Eye (tissue), 1 donor: ENCODE measurements at places on chromosomes 16 and 17.

DNA sequence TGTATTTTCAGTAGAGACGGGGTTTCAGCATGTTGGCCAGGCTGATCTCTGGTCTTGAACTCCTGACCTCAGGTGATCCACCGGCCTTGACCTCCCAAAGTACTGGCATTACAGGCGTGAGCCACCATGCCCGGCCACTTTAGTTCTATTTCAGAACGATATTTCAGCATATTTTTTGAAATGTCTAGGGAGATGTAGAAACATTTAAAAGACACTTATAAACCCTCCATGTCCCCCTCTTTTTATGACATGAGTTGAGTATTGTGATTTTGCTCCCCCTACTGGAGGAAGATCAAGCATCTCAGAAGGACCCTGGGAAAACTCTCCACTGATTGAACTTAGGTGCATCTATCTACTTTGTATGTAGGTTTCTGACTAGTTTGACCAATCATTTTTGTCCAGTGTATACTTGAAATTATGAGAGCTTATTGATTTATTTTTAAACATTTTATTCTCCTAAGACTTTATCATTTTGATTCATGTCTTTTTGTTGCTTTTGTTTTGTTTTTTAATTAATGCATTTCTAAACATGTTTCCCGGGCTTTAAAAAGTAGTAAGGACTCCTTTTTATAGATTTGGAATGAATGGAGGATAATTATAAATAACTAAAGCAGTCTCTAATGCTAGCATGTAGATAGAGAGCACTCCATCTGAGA lies 105.1 kb downstream of the CHD9 start:
- peak; percentile 77 for DNase-seq

GRCh38 chr17:28725166-28725659 lies 820 bp downstream of the TLCD1 start:
- peak; percentile 60 for DNase-seq

- no peak for DNase-seq
Measured at GRCh38 chr16:30808146-30808545, 21.1 kb upstream of the ZNF629 start.

DNA sequence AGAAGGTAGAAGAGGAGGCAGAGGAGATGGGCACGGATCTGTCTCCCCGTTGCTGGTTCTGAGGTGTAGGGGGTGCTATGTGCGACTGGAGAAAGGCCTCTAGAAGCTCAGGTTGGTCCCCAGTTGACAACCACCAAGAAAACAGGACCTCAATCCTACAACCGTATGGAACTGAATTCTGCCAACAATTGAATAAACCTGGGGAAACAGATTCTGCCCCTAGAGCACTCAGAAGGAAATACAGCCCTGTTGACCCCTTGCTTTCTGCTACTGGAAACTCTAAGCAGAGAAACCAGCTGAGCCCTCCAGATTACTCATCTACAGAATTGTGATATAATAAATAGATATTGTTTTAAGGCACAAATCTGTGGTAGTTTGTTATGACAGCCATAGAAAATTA lies 313.0 kb upstream of the GOT2 start:
- no peak for DNase-seq

- no peak for DNase-seq
Measured at GRCh38 chr16:86078121-86078600, 179.2 kb downstream of the IRF8 start.

GRCh38 chr17:35736236-35736635 lies 4.8 kb downstream of the RASL10B start:
- DNase-seq = no peak

DNA sequence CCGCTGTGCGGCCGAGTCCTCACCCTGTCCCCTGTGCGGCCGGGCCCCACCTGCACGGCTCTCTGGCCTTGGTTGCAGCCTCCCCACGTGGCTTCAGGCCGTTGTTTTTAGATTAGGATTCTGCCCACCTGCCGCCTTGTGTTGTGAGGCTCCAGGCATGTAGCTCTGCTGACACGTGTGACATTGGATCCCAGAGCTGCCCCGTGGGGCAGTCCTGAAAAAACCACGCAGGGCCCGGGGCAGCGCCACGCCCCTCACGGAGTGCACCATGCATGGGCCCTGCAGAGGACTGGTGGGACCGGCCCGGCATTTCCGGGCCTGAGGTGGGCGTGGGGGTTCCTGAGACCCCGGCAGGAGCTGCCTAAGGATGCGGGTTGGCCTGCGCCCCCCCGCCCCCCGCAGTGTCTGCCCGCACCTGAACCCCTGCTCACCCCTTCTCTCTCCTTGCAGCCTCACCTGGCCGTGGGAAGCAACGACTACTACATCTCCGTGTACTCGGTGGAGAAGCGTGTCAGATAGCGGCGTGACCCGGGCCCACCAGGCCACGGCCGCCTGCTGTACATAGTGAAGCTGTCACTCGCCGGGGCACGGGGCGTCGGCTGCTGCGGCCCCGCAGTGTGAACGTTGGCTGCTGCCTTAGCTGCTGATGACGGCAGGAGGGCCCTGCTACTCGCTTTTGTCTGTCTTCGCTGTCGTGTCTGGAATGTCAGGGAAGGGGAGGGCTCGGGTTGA lies 27.7 kb upstream of the CHMP6 start:
- peak; percentile 68 for DNase-seq

GRCh38 chr17:72486806-72487205 lies 366.0 kb downstream of the SOX9 start:
- no peak for DNase-seq

GRCh38 chr17:49610883-49611584 lies 35.4 kb downstream of the NXPH3 start:
- DNase-seq = no peak

DNA sequence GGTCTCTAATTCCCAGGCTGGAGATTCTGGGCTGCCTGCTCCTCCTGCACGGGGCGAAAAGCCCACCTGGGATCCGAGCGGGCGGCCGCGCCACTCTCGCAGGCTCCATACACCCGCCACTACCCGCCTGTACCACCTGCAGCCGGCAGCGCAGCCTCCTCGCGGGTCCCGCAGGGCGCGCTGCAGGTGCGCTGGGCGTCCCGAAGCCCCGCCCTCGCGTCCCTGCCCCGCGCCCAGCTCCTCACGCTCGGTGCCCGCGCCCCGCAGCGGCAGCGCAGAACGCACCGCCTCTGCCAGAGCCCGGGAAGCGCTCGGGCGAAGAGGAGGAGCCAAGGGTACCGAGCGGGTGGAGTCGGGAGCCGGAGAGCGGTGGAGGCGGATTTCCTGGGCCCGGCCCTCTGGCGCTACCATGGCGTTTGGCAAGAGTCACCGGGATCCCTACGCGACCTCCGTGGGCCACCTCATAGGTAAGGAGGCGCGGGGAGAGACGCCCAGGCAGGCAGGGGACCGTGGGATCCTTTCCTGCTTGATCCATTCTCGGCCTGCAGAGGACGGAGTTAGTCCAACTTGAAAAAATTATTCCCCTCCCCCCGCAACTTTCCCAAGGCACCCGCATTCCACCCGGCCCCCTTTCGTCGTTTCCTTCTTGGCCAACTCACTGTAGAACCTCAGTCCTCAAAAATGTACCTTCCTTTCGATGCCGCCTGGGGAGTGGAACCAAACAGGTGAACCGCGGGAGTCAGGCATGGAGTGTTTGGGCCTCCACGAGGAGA lies at the start of gene TOM1L1:
Gene TOM1L1, plus strand, starts transcription at position 396 of the 773 bp plus-strand sequence. Its CDS starts 14 bp downstream, at position 410.
- peak; percentile 90 for DNase-seq

DNA sequence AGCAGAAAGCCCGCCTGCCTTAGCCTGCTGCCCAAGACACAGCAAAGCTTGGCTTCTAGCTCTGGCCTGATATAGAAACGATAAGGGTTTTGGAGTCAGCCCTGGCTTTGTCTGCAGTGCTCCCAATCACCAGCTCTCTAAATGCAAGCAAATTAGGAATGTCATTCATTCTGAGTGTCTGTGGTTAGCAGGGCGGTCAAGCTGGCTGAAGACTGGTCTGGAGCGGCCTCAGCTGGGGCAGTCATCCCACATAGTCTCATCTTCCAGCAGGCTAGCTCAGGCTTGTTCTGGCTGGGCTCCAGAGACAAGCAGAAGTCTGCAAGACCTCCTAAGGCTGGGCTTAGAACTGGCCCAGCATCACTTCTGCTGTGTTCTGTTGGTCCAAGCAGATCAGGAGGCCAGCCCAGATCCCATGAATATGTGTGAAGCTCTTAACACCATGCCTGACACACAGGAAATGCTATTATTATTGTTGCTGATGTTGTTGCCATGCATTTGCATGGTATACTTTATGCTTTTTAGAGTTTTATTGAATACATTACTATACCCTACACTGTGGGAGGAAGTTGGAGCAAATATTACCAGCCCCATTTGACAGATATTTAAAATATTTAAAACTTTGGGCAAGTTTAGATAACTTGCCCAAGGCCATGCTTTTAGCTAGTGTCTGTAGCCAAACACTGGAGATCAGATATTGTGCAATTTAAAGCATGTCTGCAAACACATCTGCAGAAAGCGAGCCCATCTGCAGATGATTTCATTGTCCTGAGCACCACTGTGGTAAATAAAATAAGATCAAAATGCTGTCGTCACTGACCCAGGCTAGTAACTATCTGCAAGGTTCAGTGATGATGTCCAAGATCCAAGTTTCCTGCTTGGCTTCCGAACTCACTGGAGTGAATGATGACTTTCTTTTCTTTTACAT lies 24.8 kb downstream of the TMC7 start:
- no peak for DNase-seq

GRCh38 chr17:18225121-18225641 lies at the start of gene LLGL1:
Gene LLGL1, plus strand, starts transcription at chr17:18225635. Its CDS starts 48 bp downstream, at chr17:18225683.
- peak; percentile 98 for DNase-seq

- DNase-seq = no peak
Measured at GRCh38 chr17:28911411-28912045, 8.6 kb upstream of the DHRS13 start.

DNA sequence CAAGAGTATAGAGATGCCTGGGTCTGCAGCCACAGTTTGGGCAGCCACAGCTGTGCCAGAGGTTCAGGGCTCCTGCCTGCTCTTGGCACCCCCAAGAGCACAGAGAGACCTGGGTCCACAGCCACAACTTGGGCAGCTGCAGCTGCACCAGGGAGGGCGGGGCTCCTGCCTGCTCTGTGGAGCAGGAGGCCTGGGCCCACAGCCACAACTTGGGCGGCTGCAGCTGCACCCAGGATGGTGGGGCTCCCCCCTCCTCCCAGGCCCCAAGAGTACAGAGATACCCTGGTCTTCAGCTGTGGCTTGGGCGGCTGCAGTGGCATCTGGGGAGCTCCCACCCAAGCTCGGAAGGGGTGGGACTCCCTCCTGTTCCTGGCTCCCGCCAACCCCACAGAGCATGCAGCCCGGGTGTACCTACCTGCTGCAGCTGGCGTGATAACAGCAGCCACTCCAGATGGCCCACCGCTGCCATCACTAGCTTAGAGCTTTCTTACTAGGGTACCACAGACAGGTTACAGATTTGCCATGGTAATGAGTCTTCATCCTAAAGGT lies 72.7 kb downstream of the PHKB start:
- DNase-seq = no peak

GRCh38 chr17:2138761-2139160 lies 83.9 kb downstream of the HIC1 start:
- DNase-seq = peak; percentile 45

DNA sequence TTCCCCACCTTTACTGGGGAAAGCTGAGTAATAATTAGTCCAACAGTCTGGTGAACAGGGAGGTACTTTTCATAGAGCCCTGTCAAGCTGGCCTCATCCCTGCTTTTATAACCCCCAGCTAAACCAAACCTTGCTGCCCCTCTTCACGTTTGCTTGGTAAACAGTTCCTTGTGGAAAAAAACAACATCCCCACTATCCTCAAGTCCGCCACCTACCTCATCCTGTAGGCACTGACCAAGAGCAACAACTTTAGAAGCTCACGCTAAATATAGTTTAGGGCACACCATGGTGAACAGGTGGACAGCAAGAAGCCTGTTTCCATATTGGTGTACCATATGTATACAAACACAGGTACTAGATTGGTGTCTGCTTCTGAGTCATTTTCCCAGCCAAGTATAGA lies 16.5 kb downstream of the NFE2L1 start:
- no peak for DNase-seq

DNA sequence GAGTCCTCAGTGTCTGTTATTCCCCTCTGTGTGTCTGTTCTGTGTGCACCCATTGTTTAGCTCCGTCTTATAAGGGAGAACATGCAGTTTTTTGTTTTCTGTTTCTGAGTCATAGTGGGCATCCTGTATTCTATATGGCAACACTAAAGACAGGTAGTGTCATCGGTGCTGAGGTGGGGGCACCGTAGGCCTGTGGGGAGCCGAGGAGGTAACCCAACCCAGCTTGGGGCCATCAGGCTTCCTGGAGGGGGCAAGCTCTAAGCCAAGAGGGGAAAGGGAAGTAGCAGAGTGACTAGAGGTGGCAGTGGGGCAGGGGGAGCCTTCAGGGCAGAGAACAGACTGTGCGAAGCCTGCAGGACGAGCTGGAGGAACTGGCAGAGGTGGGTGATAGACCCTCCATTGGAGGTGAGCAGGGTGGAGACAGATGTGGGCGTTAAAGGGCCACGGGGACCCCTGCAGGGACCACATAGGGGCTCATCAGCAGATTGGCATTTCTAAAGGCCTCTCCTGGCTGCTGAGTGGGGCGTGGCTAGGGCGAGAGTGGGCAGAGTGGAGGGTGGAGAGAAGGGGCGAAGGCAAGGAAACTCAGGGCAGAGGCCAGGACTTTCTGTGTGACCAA lies 36.5 kb downstream of the CPNE2 start:
- no peak for DNase-seq

GRCh38 chr17:55641676-55642081 lies 81.0 kb downstream of the TMEM100 start:
- DNase-seq = peak; percentile 60

DNA sequence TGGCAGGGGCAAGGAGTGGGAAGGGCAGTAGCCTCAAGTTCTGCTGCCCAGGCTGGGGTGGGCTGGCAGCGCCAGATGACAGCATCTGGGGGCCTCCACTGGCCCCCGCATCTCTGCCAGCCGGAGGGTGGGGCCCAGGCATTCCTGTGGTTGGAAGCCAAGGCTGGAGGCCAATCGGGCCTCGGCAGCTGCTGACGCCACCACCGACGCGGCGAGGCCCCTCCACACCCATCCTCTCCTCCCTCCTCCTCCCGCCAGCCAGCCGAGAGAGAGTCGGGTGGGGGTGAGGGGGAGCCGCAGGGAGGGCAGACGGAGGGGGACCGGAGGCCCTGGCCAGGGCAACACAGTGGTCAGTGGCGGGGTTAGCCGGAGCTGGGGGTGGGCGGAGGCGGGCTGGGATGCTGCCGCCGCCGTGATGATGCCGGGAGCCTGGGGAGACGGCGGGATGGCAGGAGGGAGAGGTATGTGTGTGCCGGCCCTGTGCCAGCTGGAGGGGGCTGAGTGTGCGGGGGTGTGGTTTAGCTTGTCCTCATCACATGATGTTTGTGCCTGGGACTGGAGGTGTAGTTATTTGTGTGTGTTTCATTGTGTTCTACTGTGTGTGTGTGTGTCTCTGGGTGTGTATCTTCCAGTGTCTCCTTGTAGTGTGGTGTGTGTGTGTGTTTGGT lies 36.6 kb downstream of the ARHGAP23 start:
- DNase-seq = peak; percentile 94

GRCh38 chr16:1726661-1727502 lies 20.9 kb downstream of the MAPK8IP3 start:
- no peak for DNase-seq

DNA sequence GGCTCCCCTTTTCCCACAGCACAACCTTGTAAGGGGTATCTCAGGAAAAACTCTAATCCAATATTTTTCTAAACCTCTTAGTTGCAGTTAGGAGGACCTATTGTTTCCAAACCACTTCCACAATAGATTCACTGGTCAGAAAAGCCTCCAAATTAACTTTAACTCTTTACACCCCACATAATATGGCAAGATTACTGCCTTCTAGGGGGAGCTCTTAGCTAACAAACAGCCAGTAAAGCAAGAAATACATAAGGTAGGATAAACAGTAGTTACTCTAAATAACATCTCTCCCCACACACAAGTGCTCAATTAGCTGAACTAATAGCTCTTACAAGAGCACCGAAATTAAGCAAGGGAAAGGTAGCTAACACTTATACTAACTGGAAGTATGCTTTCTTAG lies 192.1 kb upstream of the KIF2B start:
- DNase-seq = no peak
